Activated naive CD4-positive, alpha-beta T cell treated with anti-CD3 and anti-CD28 coated beads, Interleukin-2, amount 50 U/mL, for 16 hours (primary cell): ENCODE measurements at places on chromosomes 3 and 15.

- peak; percentile 69 for DNase-seq
These were observed 109.3 kb downstream of the SHQ1 start for GRCh38 chr3:72738752-72739530.

DNA sequence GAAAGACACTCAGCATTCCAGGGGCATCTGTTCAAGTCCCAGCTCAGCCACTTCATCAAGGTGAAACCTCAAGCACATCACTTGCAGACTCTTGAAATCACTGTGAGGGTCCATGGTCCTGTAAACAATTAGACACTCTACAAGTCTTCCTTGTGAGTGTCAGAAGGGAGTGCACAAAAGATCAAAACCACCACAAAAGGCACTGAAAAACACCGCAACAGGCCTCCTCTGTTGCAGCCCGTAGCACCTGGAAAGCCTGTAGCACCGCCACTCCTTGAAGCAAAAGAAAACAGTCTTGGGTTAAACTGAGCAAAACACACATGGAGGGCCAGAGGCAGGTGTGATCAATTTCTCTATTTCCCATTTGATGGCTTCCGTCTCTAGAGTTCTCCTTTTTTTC lies 63.8 kb upstream of the SNRK start:
- DNase-seq = no peak

DNA sequence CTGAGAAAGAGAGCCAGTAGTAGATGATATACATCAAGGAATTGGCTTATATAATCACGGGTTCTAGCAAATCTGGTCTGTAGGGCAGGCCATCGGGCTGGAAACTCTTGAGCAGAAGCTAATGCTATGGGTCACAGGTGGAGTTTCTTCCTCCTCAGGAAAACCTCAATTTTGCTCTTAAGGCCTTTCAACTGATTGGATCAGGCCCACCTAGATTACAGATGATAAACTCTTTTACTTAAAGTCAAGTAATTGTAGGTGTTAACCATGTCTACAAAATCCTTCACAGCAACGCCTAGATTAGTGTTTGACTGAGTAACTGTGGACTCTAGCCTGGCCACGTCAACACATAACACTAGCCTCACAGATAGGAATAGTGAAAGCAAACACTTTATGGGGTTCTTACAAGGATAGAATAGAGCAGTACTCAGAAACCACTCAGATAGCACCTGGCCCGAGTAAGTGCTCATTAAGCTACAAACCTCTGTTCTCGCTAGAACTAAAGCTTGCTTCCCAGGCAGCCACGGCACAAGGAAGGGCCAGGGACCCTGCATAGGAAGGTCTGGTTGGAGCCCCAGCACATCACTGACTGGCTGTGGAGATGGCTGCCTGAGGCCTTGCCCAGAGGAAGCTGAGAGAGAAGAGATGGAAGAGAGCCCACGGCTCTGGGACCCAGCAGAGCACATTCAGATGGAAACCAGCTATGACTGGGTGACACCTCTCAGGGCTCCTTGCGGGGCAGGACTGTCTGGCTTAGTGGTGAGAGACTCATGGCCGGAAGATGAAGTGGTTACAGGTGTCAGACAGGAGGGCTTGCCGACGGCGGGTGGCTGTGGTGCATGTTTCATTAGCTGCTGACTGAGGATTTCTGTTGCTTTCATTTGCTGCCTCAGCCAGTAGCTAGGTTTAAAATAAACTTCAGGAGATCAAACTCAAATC lies 202.5 kb upstream of the TLE3 start:
- peak; percentile 58 for DNase-seq

DNA sequence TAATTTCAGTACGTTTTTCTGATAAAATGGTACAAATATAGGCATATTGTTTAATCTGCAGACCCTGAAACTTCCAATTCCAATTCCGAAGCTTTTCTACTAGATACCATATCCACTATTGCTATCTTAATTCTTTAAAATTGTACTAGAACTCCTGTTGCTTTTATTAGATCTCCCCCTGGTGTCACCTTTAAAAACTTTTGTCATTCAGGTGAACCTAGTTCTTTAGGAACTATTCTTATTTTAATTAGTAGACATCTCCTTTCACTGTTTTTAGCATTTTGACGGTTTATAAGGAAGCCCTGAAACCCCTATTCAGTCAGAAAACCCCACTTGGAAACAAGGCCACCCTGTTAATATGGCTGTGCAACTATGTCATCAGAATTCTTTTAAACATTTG lies 22.3 kb downstream of the C2CD4B start:
- no peak for DNase-seq

DNA sequence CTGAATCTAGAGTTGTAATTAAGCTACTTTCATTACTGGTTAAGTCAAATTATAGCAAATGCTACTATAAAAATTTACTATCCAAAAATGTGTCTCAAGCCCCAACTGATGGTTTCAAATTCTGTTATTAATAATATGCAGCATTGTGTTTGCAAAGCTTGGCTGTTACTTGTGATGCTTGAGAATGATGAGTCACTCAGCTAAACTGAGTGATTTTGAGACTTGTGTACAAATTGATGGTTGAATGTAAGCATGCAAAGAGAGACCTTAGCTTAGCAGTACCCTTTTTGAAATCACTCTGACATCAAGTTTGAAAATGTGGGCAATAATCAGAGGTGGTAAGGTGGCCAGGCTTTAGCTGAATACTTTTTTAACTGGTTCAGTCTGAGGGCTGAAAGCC lies 27.6 kb downstream of the OPA1 start:
- no peak for DNase-seq

GRCh38 chr3:178451799-178452198 lies 84.4 kb upstream of the KCNMB2 start:
- DNase-seq = no peak

DNA sequence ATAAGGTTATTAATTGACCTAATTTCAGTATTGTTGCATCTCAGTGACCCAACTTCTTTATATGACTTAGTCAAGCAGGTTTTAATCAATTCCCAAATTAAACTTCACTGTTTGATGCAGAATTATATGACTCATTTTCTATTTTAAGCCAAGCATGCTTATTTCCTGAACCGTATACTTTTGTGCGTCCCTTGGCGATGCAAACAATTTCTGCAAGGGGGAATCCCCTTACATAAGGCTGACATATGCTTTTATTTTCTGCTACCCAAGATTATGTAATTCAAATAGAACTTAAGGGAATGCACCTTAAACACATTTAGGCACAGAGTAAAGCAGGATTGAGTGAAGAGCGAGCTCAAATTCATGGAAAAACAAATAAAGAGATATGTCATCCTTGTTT lies 303.9 kb downstream of the PDCD6IP start:
- no peak for DNase-seq

DNA sequence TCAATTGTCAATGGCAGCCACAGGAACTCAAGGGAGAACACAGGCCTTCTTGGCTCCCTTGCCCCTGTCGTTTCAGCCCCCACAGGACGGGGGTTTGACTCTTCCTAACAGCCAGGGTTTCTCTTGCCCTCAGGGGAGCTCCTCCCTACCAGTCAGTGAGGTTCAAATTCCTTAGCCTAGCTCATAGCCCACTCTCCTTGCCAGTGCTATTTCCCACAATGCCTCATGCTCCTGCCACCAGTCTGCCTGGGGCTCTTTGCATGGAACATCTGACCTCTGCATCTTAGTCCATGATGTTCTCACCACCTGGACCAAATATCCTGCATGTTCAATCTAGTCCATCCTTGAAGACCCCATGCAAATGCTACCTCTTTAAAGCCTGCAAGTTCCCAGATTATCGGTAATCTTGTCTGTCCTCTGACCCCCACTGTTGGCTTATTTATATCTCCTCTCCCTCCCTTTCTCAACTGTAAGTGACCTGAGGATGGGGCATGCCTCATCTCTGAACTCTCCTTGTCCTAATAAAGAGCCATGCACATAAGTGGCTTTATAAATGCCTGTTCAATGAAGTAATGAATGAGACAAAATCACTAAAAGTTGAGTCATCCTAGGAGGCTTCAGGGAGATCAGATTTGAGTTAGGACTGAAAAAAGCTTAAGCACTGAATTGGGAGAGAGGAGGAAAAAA lies 78.0 kb downstream of the MYO1E start:
- DNase-seq = no peak

DNA sequence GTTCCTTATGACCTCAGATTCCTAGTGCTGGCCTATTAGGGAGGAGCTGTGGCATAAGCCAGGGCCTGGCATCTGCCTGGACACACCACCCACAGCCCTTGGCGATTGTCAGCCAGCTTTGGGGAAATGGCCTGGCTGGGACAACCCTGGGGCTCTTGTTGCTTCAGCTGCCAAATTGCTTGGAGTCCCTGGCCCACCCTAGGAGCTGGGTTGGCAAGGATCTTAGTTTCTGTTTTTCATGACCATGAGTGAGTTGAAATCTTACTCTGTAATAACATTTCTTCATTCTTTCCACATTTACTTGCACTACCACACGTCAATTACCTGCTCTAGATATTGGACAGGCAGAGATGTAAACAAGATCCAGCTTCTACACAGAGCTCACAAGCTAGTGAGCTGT lies 1.9 kb upstream of the MYZAP start:
- no peak for DNase-seq

- no peak for DNase-seq
These were observed 14.0 kb downstream of the C3orf22 start for GRCh38 chr3:126544596-126545281.

DNA sequence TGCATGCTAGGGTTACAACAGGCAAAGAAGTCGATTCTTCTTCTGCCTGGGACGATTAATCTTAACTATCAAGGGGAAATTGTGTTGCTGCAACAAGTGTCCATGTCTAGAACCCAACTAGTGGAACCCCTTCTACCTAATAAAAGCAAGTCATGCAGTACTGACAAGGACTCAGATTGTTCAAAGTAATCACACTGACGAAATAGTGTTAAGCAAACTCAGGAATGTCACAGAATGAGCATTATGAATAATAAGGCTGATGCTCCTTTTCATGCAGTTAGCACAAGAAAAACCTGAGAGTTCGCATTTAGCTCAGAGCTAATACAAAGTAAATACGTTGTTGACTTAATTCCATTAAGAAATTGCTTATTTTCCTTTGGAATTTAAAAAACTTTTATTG lies 47.5 kb upstream of the TRIM42 start:
- DNase-seq = no peak

- no peak for DNase-seq
These were observed 3.2 kb downstream of the ZXDC start for GRCh38 chr3:126472277-126473006.

DNA sequence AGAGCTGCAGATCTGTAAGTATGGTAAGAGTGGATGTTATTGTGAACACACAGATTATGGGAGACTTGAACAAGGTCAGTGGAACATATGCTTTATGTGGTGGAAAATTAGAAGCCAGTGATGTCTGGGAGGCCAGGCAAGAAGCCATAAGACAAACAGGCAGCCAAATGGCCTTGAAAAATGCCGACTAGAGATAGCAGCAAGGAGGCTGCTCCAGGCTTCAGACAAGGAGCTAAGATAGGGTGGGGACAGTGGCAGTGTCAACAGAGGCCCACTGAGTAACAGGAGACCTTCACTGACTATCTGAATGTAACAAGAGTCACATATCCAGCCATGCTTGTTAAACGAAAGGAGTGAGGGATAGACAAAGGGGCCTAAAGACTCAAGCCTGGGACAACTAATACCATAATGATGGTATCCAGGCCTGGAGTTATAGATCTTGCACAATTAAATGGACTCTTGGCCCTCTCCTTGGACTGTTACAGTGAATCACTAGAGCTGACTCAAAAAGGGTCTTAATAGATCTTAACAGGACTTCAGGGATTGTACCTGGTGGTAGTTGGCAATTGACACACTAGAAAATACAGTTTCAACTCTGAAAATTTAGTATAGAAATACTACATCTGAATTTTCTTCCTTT lies 50.6 kb downstream of the CFAP20DC start:
- no peak for DNase-seq

GRCh38 chr3:24578951-24579421 lies 84.3 kb upstream of the THRB start:
- DNase-seq = no peak

GRCh38 chr3:27095553-27096222 lies 273.5 kb downstream of the NEK10 start:
- no peak for DNase-seq

DNA sequence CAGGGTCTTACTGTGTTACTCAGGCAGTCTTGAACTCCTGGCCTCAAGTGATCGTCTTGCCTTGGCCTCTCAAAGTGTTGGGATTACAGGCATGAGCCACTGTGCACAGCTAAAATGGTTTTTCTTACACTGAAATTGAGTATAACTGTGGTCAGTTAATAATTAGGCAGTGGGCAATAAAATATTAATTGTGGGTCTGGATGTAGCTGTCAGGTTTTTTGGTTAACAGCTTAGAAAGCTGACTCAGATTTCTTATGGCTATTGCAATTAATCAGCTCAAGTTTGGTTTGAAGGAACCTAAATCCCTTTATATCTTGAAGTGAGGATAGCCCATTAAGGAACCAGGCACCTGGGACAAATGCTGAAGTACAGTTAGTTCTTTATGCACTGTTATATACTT lies 73.8 kb upstream of the LRRFIP2 start:
- DNase-seq = no peak

GRCh38 chr3:138434276-138434874 lies at the start of gene ESYT3:
ESYT3 (plus strand) TSS chr3:138434616; CDS start chr3:138434799, 183 bp downstream.
- DNase-seq = peak; percentile 47

GRCh38 chr3:36843065-36844051 lies 79.0 kb upstream of the DCLK3 start:
- DNase-seq = peak; percentile 67

GRCh38 chr3:20462723-20463122 lies 276.7 kb upstream of the SGO1 start:
- no peak for DNase-seq

DNA sequence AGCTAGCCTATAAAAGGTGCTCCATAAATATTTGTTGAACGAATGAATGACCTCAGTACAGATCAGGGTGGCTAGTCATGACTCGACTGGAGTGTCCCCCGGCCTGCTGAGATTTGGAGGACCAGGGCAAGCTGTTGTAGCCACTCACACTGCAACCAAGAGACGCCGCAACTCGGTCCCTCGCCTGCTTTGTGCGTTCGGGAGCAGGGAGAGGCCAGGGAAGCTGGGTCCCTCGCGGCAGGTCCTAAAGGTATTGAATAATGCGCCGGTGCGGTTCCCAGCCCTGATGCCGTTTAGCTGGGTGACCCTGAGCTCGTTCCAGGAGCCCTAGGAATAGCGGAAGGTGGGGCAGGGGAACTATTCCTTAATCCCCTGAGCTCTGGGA lies 1.8 kb downstream of the IGDCC4 start:
- DNase-seq = no peak

GRCh38 chr3:72405943-72406566 lies 442.2 kb downstream of the SHQ1 start:
- no peak for DNase-seq

DNA sequence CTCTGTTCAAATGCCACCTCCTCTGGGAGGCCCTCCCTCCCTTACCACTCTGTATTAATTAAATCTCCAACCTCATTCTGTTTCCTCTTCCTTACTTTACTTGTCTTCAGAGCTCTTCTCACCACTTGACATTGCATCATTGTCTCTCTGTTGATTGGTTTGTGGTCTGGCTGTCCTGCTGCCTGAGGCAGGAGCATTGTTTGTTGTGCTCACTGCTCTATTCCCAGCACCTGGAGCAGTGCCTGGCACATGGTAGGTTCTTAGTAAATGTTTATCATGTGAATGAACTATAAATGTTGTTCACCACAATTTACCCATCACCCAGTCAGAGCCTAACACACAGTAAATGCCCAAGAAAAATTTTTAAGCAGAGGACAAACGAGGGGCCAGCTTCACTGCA lies 6.7 kb upstream of the BFSP2 start:
- DNase-seq = no peak

- DNase-seq = no peak
These were observed 6.6 kb downstream of the GPX1 start for GRCh38 chr3:49351521-49352011.
